ENCODE measurements at places on chromosomes 3 and 15.
A peak's percentile ranks its signal among the peaks of the same experiment; 100 is the strongest.

- no peaks in the 10 kb centered on the region for H3K4me1 ChIP-seq
- H3K27ac ChIP-seq: no peak overlapping the region
- no peak for DNase-seq
- H3K27me3 ChIP-seq: no peaks in the 10 kb centered on the region
- peaks cover 90% of the 10 kb centered on the region for H3K36me3 ChIP-seq
These were observed 94.4 kb downstream of the DNASE1L3 start for GRCh38 chr3:58116161-58116955.

GRCh38 chr15:57481038-57481705 is 104.9 kb downstream of the CGNL1 start:
- H3K4me3 ChIP-seq: no peak overlapping the region
- DNase-seq: no peak
- H3K27ac ChIP-seq: no peak overlapping the region
- no peaks in the 10 kb centered on the region for H3K4me1 ChIP-seq
- H3K27me3 ChIP-seq: no peaks in the 10 kb centered on the region

DNA sequence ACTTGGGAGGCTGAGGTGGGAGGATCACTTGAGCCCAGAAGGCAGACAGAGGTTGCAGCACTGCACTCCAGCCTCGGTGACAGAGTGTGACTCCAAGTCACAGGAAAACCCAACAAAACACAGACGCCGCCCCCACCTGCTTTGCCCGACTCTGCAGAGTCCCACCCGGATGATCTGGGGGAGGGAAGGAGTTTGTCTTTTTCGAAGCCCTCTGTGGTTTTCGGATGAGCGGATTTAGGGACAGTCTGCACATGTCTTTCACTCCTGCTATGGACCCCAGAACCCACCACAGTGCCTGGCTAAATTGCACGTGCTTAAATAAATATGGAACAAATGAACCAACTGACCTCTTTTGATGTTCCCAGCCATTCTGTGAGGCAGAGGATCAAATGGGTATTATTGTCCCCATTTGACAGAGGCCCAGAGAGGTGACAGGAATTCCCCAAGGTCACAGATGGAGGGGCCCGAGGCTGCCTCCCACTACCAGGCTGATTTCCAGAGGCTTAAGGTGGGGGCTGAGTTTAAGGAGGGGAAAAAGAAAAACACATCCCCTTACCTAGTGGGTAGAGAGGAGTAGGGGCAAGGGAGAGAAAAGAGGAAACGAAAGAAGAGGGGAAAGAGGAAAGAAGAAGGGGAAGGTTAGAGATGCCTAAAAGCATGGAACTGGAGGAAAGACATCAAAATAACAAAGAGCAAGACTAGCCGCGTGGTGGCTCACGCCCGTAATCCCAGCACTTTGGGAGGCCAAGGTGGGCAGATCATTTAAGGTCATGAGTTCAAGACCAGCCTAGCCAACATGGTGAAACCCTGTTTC is 59.4 kb upstream of the TFRC start:
- H3K4me1 ChIP-seq: peaks cover under 1% of the 10 kb centered on the region
- DNase-seq: no peak
- H3K27ac ChIP-seq: no peak overlapping the region
- H3K4me3 ChIP-seq: no peak overlapping the region

DNA sequence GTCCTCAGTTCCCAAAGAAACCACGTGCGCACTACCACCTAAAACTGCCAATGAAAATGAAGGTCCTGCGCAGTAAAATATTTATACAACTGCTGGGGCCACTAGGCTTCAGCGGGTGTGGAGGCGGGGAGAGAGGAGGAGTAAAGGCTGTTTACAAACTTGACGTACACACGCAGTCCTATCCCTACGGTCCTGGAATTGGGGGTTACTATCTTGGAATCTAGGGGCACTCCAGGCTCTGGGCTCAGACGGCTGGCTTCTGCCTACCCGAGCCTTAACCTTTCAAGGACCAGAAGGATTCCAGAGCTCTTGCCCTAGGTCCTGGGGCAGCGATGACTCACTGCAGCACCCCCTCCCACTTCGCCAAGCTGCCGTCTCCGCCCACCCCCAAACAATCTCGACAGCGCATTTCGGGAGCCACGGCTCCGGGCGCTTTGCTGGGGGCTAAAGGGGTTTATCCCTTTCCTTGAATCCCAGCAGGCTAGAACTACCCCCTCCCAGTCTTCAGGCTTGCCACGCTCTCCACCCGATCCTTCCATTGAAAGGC is 3.0 kb downstream of the ADAMTS9 start:
- H3K4me3 ChIP-seq: peak overlapping the region; percentile 90
- peak; percentile 49 for DNase-seq
- H3K36me3 ChIP-seq: peaks cover 29% of the 10 kb centered on the region
- H3K4me1 ChIP-seq: no peaks in the 10 kb centered on the region
- peak overlapping the region; percentile 87 for H3K27ac ChIP-seq

- no peaks in the 10 kb centered on the region for H3K36me3 ChIP-seq
- no peaks in the 10 kb centered on the region for H3K27me3 ChIP-seq
- H3K27ac ChIP-seq: no peak overlapping the region
- no peak for DNase-seq
- no peaks in the 10 kb centered on the region for H3K4me1 ChIP-seq
- H3K4me3 ChIP-seq: no peak overlapping the region
These were observed 233.9 kb upstream of the CADM2 start for GRCh38 chr3:84724877-84725276.

DNA sequence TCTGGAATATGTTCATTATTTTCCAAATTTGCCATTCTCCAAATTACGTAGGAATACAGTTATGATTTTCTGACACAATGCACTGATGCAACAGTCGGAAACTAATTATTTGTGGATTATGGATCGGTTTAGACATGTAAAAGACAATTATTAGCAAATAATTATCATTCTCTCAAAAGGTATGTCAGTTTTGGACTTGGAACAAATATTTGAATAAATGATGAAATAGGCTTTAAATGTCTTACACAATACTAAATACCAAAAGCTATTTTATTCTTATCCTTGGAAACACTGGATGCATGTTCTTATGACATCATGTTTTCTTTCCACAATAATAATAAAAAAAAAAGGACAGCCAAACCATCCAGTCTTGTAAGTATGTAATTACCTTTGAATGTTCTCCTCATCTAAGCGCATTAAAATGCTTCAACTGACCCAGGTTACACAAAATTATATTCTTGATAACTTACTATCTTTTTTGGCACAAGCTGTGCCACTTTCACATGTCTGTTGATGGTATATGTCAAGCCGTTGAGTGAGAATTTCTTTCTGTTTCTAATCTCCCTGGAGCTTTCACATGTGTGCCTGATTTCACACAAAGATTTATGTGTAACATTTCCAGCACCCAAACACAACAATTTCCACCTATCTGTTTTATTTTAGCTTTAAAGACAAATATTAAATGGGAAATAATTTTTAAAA is 238.5 kb upstream of the ZNF385D start:
- no peaks in the 10 kb centered on the region for H3K27me3 ChIP-seq
- H3K4me1 ChIP-seq: no peaks in the 10 kb centered on the region
- no peak overlapping the region for H3K27ac ChIP-seq
- peak; percentile 34 for DNase-seq
- no peak overlapping the region for H3K4me3 ChIP-seq
- no peaks in the 10 kb centered on the region for H3K36me3 ChIP-seq

DNA sequence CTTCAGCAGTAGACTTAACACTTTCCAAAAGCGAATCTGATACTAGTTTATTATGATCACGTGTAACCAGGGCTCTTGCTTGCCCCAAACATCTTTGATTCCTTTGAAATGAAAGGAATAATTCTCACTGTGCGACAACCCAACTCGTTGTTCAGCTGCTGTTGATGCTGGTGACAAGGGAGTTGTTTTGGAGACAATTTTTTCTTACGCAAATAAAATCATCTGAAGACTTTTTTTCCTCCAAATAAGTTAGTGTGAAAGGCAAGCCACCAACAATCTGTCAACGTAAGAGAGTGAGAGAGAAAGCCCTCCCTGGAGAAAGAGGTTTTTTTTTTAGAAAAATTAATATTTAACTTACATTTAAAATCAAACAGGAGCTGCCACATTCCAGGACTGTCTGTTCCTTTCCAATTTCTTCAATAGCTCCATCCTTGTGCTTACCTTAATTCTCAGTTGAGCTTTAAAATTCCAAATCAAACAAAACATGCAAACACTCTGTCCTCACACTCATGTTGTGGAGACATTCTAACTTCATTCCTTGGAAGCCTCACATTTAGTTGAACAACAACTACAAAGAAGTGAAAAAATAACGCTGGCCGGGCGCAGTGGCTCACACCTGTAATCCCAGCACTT is 4.9 kb upstream of the P3H2 start:
- H3K4me3 ChIP-seq: no peak overlapping the region
- H3K36me3 ChIP-seq: no peaks in the 10 kb centered on the region
- H3K4me1 ChIP-seq: no peaks in the 10 kb centered on the region
- DNase-seq: no peak
- peaks cover 8% of the 10 kb centered on the region for H3K27me3 ChIP-seq

DNA sequence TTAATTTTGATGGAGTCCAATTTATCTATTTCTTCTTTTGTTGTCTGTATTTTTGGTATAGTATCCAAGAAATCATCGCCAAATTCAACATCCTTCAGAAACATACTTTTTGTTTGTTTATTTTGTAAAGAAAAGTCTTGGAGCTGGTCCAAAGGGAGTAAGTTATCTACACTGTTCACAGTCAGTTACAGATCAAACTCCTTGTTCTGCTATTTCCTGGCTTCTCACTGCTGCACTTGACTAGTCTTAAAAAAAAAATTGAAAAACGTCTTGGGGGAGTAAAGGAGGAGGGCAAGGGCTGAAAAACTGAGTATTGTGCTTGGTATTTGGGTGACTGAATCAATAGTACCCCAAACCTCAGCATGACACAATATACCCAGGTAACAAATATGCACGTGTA is 105.6 kb downstream of the NFKBIZ start:
- H3K36me3 ChIP-seq: no peaks in the 10 kb centered on the region
- no peaks in the 10 kb centered on the region for H3K4me1 ChIP-seq
- no peaks in the 10 kb centered on the region for H3K27me3 ChIP-seq

DNA sequence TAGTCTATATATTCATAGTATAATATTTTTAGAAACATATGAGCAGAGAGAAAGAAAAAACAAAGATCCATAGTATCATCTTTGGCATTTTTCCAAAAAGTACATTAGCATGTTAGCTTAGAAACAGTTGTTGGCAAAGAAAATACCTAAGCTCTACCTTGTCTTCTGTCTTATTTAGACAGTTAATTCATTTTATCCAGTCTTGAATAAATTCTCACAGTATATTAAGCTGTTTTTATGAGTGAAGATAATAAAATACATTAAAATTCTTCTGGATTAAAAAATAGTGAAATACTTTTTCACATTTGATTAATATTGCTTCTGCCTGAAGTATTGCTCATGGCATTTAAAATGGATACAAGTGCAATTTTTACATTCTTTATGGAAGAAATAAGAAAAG is 145.2 kb downstream of the ZIC1 start:
- no peaks in the 10 kb centered on the region for H3K36me3 ChIP-seq
- H3K4me3 ChIP-seq: no peak overlapping the region
- no peak overlapping the region for H3K27ac ChIP-seq

GRCh38 chr3:134652409-134652831 is 1.6 kb upstream of the KY start:
- peak overlapping the region; percentile 40 for H3K27ac ChIP-seq
- no peak overlapping the region for H3K4me3 ChIP-seq
- no peak for DNase-seq
- H3K36me3 ChIP-seq: no peaks in the 10 kb centered on the region

DNA sequence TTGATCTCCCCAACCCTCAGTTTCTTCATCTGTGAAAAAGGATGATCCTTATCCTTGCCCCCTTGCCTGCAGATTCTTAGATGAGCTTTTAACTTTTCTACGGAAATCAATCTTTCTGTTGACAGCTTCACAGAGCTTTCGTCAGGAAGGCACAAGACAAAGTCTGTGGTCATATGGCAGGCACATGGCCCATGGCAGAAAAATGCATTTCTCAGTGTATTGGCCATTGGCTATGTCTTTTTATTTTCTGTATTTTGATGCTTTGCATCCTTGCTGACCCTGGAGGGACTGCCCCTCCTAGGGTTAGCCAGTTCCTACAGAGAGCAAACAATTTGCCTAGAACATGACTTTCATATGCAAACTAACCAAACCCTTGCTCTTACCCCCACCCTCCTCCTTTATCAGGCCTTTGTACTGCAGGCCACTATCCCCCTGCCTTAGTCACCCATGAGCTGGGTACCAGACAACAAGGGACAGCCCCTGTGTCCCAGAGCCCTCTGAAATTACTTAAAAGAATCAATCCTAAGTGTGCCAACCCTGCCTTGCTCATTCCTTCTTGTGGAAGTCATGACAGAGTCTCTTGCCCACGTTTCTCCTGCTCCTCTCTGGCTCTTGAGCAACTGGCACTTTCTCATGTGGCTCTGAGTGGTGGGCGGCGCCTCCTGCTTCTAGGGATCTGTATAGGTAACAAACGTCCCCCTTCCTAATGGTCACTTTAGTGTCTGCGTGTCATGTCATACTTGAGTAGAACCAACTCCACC is 24.1 kb upstream of the NOX5 start:
- peak overlapping the region; percentile 94 for H3K27ac ChIP-seq
- H3K27me3 ChIP-seq: peaks cover 6% of the 10 kb centered on the region
- no peak overlapping the region for H3K4me3 ChIP-seq
- no peaks in the 10 kb centered on the region for H3K36me3 ChIP-seq

GRCh38 chr3:188904670-188905069 is 267.1 kb upstream of the TPRG1 start:
- H3K4me1 ChIP-seq: no peaks in the 10 kb centered on the region
- H3K36me3 ChIP-seq: no peaks in the 10 kb centered on the region
- H3K27ac ChIP-seq: no peak overlapping the region
- H3K27me3 ChIP-seq: no peaks in the 10 kb centered on the region
- H3K4me3 ChIP-seq: no peak overlapping the region
- DNase-seq: no peak

DNA sequence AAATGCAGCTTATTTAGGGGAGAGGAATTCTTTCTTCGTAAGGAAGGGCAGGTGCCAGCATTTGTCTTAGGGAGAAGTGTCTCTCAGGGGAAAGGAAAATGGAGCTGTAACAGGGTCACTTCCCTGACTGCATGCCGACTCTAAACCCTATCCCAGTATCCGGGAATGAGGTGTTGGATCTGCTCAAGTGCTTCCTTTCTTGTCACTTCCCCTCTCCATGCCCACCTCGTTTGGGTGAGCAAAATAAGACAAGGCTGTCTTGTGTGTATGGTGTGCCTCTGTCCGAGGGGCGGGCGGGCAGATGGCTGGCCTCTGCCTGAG is 230.1 kb upstream of the TPM1 start:
- no peak overlapping the region for H3K4me3 ChIP-seq
- no peaks in the 10 kb centered on the region for H3K27me3 ChIP-seq
- peaks cover 48% of the 10 kb centered on the region for H3K36me3 ChIP-seq
- peaks cover 11% of the 10 kb centered on the region for H3K4me1 ChIP-seq

DNA sequence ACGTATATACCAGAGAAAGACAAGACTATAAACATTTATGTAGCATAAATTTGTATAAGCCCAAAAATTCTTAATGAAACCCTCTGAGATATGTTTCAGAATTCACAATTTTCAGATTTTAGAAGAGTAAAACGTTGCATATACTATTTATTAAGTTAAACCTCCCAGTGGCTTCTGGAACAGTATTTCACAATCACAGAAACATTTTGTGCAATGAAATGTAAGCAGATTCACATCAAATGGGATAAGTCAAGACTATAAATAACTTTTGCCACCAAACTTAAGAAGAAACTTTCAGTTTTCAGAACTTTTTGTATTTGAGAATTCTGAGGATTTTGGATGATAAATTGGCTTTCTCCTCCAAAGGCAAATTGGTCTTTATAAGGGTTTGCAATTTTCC is 9.2 kb downstream of the SLTM start:
- DNase-seq: no peak
- peaks cover 51% of the 10 kb centered on the region for H3K36me3 ChIP-seq
- H3K27me3 ChIP-seq: no peaks in the 10 kb centered on the region
- no peak overlapping the region for H3K27ac ChIP-seq
- no peak overlapping the region for H3K4me3 ChIP-seq
